ENCODE measurements at places on chromosomes 6 and 20.

GRCh38 chr6:16651871-16652270 is 109.4 kb downstream of the ATXN1 start:
- no peak for DNase-seq

DNA sequence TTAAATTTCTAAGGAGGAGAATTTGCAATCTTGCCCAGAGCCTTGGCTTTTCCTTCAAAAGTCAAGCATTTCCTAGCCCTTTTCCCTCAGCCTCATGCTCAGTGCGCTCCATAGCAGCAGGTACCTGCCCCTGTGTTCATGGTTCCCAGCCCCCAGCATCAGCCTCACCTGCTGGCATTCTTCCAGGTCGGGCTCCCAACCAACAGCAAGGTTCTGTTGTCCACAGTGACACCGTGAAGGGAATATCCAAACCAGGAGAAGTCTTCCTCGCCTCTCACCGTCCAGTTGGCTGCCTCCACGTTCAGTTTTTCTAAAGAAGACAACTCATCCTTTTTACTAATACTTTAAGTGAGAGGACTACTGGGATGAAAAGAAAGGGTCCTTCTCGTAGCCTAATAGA is 42.7 kb downstream of the GPLD1 start:
- no peak for DNase-seq

- DNase-seq: no peak
Observed at GRCh38 chr6:52512199-52512598, 64.7 kb downstream of the TRAM2 start.

DNA sequence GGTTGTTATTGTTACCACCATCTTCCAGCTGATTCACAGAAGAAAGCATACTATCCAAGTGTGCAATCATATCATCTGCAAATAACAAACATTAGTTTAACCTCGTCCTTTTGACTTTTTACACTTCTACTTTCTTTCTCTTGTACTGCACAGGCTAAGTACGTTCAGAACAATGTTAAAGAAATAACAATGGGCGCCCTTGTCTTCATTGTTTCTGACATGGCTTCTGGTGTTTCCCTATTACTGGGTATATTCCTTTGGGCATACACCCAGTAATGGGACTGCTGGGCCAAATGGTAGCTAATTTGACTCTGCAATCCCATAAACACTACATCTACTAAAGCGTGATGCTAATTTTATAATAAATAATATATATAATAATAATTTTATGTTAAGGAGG is 146.7 kb downstream of the GJA10 start:
- no peak for DNase-seq

GRCh38 chr6:14804001-14804784 is 441.7 kb upstream of the JARID2 start:
- DNase-seq: no peak

- no peak for DNase-seq
Observed at GRCh38 chr6:157647261-157647915, 175.7 kb upstream of the SNX9 start.

DNA sequence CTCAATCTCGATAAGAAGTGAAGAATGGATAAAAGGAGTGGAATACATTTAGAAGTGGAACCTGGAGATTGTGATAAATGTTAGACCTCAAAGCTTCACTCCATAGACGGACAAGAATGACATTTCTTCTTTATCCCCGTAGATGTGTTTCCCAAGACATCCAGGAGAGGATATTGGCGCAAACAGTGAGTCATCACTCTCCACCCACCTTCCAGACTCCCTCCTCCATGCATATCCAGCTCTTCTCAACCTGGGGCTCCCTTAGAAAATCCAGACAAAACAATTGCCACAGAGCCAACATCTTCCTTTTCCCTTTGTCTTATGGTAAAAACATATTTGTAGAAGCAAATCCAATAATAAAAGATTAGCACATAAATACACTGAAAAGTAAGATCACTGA is 586.1 kb downstream of the PTPRT start:
- no peak for DNase-seq

- no peak for DNase-seq
Observed at GRCh38 chr6:158439255-158439654, 120.6 kb upstream of the TMEM181 start.

DNA sequence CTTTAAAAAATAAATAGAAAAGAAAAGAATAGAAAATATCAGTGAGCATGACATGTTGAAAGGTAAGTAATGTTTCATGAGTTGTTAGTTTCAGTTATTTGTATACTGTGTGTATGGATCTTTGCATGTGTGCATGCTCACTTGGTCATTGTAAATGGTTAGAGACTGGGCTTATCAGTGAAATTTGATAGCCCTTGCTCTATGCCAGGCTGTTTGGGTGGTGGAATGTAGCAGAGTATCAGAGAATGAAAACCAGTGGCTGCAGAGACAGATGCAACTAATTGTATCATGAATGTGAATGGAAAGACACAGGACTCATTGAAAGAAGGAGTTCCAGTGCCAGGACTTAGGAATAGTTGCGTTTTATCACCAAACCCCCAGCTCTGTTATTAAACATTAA is 4.2 kb downstream of the GSTA2 start:
- DNase-seq: no peak

- DNase-seq: no peak
Observed at GRCh38 chr6:108726726-108727339, 121.4 kb upstream of the ARMC2 start.

GRCh38 chr6:9986273-9986672 is 428.6 kb downstream of the TFAP2A start:
- no peak for DNase-seq

GRCh38 chr6:100886076-100886475 is 4.9 kb upstream of the ASCC3 start:
- DNase-seq: no peak

- DNase-seq: no peak
Observed at GRCh38 chr6:17035257-17036064, 66.4 kb upstream of the STMND1 start.

DNA sequence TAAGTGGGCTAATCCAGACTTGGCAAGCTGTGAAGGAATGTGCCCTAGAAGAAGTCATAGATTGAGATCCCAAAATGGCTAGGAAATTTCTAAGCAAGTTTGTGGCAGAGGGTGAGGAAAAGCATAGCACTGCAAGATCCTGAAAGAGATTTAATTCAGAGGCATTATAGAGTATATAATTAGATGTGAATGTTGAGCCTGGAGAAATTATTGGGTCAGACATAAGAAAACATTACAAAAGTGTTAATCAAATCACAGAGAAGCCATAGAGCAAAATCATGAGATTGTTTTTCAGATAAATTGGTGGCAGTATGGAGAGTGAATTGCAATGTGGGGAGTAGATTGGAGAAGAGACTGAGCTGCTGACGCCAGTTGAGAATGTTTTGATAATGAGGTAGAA is 90.0 kb downstream of the CD2AP start:
- no peak for DNase-seq

DNA sequence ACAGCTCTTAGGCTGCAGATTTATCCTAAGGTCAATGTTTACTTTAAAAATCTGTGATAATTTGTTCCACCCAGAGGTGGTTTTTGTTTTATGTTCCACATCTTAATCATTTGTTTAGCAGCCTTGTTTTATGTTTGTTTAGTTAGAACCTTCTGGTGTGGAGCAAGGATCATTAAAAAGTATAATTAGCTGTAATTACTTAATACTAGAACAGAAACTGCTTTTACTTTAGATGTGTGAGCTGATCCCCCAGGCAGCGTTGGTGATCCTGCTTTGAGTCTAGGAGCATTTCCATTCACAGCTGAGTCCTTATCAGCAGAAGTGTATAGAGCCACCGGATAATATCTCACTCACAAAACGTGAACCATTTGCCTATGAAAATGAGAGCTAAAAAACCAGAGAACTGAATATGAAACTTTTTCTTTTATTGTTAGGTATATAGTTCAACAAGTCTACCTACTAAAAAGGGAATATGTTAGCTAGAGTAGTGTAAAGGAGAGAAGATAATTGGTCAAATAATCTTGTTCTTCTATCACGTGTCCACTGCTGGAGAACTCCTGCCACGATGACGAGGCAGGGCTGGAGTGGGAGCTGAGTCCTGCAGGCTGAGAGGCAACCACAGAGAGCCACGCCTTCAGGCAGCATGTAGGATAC is 78.5 kb downstream of the TRMT11 start:
- no peak for DNase-seq

DNA sequence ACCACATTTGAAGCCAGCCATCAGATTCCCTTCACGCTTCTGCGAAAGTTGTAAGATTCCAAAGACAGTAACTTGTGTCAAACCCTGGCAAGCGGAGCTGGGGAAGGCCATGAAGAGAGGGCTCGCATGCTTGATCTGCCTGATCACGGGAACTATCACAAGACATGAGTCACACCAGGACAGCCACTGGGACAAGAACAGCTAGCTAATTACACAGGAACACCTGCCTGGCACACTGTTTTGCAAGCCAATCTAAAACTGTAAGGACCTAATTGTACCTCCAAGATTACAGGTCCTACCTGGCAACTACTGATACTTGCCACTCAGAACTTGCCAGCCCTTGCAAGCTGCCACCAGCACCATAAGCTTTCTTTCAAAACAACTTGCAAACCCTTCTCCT is 289.3 kb downstream of the KIF16B start:
- DNase-seq: no peak

DNA sequence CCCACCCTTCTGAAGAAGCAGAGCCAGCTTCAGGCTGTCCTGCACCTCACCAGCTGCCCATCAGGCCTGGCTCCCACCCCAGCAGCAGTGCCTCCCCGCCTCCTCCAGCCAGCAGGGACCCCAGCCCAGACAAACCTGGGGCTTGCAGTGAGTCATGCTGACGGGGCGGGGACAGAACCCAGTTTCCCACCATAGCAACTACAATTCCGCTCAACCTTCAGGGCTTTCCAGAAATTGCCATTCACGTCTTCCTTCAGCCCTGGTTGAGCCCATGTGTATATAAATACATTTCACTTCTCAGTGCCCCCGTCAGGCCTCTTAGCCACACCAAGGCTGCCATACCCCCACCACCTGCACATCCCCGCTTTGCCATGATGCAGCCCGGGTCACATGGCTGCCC is 4.4 kb downstream of the SPDEF start:
- no peak for DNase-seq

- no peak for DNase-seq
Observed at GRCh38 chr20:20895537-20895936, 183.1 kb upstream of the RALGAPA2 start.

- no peak for DNase-seq
Observed at GRCh38 chr6:159693894-159694545, 979 bp upstream of the SOD2 start.

- DNase-seq: no peak
Observed at GRCh38 chr20:61516346-61517208, 264.5 kb downstream of the CDH4 start.

DNA sequence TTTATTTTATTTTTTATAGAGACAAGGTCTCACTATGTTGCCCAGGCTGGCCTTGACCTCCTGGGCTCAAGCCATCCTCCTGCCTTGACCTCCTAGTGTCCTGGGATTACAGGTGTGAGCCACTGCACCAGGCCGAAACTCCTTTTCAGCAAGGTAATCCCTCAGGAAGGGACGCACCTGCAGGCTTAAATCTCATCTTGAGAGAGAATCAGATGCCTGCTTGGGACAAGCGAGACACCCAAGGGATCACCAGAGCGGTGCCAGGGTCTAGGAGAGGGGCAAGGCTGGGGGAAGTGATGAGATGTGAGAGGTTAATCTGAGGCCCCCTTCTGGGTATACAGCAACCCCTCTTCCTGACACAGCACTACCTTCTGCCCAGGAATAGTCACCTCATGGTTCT is 4.0 kb upstream of the ATP9A start:
- no peak for DNase-seq

- DNase-seq: no peak
Observed at GRCh38 chr6:20427856-20428255, 26.2 kb downstream of the E2F3 start.

DNA sequence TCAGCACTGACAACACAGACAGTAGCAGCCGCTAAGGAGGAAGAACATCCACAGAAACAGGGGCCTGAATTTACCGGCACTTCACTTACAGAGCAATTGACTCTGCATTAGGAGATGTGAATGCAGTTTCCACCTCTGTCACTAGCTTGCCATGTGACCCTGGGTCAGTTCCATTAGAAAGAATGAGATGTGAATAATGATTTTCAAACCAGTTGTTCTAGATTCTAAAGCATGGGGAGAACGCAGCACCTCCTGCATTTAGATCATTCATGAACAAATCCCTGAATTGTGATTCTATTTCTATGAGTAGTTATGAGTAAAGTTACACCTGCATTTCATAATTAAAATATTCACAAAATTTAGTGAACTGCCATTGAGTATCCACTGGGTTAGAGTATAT is 197.3 kb upstream of the EXOC2 start:
- no peak for DNase-seq

DNA sequence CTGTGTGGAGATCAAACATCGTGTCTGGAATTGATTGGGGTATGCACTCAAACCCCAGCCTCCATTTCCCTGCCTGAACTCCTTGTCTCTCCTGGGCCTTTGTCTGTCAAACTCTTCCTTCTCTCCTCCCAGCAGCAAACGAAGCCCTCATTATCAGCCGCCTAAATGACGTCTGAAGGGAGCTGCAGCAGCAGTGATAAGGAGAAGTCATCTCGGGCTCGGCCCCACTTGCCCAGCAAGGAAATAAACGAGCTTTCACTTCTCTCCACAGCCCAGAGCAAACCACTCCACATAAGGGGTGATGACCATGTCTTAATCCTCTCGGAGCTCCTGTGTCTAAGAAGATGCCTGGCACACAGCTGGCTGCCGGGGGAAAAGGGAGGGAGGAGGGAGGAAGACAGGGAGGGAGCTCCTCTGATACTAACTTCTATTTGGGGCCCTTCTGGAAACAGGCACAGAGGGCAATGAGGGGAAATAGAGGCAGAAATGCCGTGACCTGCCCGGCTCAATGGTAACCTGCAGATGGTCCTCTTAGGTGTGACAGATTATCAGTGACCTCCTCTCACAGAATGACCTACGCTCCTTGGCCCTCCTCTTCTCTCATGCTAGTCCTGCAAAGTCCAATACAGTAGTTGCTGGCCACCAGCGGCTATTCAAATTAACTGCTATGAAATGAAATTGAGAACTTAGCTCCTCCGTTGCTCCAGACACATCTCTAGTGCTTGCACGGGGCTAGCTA is 100.4 kb downstream of the PXDC1 start:
- DNase-seq: no peak

DNA sequence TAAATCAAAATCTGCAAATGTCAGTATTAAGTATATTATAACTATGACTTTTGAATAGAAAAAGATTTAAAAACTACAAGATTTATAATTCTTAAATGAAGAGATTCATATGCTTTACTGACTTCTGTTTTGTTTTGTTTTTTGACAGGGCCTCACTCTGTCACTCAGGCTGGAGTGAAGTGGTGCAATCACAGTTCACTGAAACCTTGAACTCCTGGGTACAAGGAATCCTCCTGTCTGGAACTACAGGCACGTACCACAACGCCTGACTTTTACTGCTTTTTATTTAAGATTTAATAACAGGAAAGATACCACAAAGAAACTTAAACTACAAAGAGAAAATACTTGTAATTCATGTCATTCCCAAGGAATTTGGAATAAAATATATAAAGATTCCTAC is 940.2 kb upstream of the CITED2 start:
- no peak for DNase-seq

DNA sequence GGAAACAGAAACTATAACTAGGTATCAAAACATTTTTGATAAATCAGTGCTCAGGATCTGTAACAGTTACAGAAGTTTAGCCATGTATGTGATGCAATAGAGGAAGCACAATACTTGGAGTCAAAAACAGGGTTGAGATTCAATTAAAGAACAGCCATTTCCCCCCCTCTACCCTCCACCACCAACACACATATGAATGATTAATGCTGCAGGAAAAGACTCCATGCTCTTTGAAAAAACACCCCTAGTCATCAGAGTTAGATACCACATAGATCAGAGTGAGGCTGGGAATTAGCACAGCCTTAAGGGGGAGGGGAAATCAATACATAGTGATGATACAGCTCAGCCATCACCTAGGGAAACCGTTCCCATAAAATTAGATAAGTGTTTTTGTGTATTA is 108.9 kb upstream of the EMILIN3 start:
- no peak for DNase-seq
